ENCODE measurements at places on chromosomes 4 and X.

- peak; percentile 90 for DNase-seq
Observed at GRCh38 chr4:145481164-145481941, at the start of gene SMAD1. Gene SMAD1 (plus strand): TSS chr4:145481853. CDS start chr4:145514614, 32,761 bp downstream.

DNA sequence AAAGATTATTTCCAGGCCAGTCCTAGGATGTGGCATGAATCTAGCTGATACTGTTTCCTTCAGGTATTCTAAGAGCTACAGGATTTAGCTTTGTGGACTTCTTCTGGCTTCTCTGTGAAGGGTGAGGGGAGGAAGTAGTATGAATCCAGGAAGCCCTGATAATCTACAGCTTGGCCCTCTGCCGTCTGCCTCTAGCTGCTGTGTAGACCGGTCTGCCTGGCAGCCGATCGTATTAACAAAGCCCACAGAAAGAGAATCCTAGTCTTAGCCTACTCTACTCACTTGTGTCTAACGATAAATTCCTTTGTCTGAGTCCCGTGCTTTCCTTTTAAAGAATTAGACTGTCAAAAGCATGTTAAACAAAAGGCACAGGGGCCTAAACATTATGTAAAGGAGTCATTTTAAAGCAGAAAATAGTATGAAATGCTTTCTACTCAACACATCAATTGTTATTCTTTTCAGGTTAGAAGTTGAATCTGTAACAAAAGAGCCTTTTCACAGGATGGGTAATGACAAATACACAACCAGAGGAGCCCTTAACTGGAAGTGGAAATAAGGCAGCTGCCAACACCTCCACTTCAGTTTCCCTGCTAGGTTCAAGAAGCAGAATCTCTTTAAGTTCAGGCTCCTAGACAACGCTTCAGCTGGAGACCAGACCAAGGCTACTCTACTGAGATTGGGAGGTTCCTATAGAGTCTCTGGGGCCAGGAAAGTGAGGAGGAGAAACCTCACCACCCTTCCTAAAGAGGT, 48.9 kb upstream of the UCP1 start:
- peak; percentile 22 for DNase-seq

DNA sequence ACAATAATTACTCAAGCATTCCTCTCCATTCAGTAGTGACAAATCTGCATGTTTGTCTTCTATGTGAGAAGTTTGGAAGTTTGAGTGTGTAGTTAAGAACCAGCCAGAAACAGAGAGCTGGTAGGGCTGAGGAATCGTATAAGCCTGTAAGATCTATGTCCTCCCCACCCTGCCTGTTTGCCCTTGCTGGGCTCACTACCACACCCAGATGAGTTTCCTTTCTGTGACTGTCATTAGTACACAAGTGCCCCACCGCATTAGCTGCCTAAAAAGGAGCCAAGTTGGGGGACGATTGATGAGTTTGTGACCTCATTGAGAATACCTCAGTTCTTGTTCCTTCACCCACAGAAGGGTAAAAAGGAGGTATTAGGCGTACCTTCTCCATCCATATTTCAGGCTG, 28.3 kb downstream of the DOCK11 start:
- no peak for DNase-seq

GRCh38 chr4:98610926-98611676, 47.3 kb downstream of the TSPAN5 start:
- DNase-seq, result no peak

DNA sequence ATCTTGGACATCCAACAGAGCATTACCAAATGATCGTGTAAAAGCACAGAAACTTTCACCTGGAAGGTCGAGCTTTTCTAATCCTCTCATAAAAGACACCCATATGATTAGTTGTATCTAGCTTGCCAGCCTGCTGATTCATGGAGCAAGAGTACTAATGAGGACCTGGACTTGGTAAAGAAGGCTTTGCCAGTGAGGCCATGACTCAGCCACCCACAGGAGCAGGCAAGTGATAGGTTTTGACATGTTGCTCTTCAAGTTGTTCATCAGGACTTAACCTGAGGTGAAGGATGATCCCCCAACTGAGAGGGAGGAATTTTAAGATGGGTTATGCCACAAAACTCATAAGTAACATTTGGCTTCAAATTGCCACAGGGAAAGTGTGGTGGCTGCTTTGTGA, 24.7 kb upstream of the EPGN start:
- no peak for DNase-seq

GRCh38 chr4:139986689-139987501, 167.1 kb downstream of the MAML3 start:
- peak; percentile 81 for DNase-seq

DNA sequence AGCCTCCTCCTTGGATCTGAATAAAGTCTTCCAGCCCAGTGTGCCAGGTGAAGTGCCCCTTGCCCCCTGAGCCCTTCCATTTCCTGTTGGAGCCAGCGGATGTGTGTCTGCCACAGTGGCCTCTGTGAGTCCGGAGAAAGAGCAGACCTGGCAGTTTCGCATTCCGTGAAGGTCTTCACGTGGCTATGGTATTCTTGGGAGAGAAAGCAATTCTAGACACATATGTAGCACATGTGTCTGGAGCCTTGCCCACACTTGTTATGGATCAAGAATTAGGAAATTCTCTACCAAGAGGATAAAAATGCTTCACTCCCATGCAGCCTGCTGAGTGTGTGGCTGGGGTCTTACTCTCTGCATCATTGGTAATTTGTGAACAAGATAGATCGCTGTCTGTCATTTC, 130.9 kb downstream of the REPS2 start:
- peak; percentile 66 for DNase-seq

DNA sequence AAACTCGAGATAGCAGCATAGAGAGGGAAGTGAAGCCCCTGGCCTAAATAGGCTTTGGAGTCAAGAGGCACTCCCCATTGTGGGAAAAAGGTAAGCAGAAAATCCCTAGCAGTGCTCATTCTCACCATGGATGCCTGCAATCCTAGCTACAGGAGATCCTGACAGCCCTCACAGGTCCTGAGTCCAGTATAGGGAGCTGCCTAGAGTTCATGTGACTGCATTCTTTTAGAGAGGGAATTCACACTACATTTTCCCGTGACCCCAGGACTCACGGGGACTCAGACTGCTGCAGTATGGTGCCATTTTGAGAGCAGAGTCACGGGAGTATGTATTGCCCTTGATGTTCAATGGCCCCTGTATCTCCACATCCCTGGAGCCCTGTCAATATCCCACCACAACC, 82.4 kb downstream of the MAGED1 start:
- no peak for DNase-seq

- no peak for DNase-seq
Observed at GRCh38 chr4:3768842-3769641, 2.9 kb downstream of the ADRA2C start.

- no peak for DNase-seq
Observed at GRCh38 chr4:8861576-8862295, 9.9 kb downstream of the HMX1 start.

DNA sequence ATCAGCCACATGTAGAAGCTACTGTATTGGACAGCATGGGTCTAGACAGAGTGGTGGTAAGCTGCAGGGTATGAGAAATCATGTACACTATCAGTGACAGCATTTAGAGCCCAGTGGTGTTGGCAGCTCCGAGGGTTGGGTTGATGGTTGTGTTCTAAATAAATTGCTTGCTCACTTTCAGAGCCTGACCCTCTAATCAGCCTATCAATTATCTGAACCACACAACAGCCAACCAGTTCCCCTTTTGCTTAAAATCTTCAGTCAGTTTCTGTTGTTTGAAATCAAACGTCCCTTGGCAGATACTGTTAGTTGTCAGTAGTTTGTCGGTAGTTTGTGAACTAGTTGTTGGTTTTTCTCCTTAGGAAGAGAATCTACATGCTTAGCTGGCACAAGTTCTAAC, 99.8 kb upstream of the RAI2 start:
- no peak for DNase-seq

DNA sequence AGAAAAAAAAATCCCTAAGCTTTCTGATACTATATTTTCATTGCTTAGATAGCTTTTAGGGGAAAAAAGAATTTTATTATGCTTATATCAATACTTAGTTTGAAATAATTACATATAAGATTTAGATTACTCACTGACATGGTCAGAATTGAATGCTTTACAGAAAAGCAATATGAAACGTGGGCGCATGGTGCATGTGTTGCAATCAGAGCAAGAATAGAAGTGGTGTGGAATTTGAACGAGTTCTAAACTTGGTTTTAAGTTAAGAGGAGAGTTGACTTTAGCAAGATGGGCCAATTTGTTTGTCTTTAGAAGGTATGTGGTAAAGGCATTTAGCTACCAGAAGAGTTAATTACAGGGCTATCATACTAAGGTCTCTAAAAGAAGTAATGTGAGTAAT, 21.4 kb downstream of the OCRL start:
- DNase-seq, result no peak

- no peak for DNase-seq
Observed at GRCh38 chr4:4624276-4624897, 82.5 kb upstream of the STX18 start.

- no peak for DNase-seq
Observed at GRCh38 chr4:7788193-7788592, 151.5 kb downstream of the AFAP1 start.

- DNase-seq, result no peak
Observed at GRCh38 chrX:10160211-10160610, 3.4 kb downstream of the CLCN4 start.

DNA sequence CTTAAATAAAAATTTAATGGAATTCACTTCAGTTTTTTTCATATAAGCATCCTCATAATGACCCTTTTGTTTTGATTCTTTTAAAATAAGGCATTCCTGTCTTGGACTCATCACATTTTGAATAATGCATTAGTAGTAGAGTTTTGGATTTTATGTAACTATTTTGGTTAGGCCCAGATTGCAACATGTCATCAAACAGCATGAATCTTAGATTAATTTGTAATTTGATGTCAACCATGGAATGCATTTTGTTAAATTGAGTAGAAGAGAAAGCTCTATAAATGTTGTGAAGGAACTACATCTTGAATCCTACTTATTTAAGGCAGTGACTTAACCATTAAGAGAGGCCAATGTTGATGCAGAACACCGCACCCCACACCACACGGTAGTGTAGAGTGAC, 3.1 kb downstream of the DIAPH2 start:
- no peak for DNase-seq

DNA sequence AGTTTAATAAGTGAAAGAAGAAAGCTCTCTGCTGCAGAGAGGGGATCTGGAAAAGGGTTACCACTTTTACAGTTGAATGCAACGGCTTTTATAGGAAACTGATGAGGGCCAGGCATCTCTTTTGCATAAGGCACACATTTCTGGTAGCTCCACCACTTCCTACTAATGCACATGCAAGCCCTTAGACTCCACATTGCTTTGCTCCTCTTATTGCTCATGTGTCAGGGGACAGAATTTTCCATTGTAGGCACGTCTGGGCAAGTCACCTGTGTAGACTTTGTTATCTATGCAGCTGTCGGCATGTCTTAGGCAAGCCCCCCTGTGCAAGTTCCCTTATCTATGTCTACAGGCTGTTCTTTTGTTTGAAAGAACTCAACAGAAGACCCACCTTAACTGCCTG, 294.6 kb upstream of the STS start:
- no peak for DNase-seq

DNA sequence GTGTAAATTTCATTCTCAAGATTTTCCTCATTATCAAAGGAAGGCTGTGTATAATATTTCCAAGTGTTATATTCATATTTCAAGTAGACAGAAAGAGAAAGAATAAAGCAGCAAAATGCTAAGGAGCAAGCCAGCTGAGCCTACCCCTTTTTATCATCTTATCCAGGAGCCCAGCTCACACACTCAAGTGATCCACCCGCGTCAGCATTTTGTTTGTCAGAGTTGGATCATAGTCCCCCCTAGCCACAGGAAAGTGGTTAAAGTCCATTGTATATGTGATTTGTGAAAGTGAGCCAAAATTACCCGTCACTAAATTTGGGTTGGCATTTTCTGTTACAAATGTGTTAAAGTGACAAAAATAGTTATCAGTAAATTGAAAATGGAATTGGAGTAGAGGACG, 289.3 kb upstream of the CTSO start:
- no peak for DNase-seq

DNA sequence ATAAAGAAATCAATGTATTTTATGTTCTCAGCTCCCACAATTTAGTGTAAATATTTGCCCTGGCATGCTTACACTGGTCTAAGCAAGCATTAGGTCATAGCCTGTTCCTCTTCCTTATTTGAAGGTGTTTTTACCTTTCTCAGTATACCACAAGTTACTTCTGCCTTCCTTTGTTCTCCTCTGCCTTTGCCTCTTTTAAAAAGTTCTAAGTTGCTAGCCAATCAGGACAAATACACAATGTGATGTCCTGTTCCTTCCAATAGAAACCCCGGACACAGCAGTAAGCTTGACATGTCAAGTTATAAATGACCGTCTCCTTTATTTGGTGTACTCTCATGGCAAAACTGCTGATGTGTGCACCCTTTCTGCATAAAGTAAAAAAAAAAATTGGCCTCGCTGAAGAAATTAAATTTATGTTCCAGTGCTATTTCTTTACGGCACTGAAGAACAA, 49.4 kb downstream of the UGT2B10 start:
- no peak for DNase-seq

GRCh38 chrX:86579777-86580176, 431.5 kb downstream of the DACH2 start:
- no peak for DNase-seq

- DNase-seq, result no peak
Observed at GRCh38 chr4:86818841-86819240, 30.3 kb downstream of the SLC10A6 start.

GRCh38 chrX:146278381-146278780, 460.8 kb downstream of the SLITRK2 start:
- DNase-seq, result peak; percentile 1

- peak; percentile 35 for DNase-seq
Observed at GRCh38 chr4:184812651-184813181, 13.1 kb downstream of the ACSL1 start.

- peak; percentile 90 for DNase-seq
Observed at GRCh38 chrX:79035421-79035820, 90.2 kb downstream of the P2RY10 start.

Measured in muscle of leg (tissue), 16 donors.